MM.1S (cell line): ENCODE measurements at places on chromosomes 1 and 21.

DNA sequence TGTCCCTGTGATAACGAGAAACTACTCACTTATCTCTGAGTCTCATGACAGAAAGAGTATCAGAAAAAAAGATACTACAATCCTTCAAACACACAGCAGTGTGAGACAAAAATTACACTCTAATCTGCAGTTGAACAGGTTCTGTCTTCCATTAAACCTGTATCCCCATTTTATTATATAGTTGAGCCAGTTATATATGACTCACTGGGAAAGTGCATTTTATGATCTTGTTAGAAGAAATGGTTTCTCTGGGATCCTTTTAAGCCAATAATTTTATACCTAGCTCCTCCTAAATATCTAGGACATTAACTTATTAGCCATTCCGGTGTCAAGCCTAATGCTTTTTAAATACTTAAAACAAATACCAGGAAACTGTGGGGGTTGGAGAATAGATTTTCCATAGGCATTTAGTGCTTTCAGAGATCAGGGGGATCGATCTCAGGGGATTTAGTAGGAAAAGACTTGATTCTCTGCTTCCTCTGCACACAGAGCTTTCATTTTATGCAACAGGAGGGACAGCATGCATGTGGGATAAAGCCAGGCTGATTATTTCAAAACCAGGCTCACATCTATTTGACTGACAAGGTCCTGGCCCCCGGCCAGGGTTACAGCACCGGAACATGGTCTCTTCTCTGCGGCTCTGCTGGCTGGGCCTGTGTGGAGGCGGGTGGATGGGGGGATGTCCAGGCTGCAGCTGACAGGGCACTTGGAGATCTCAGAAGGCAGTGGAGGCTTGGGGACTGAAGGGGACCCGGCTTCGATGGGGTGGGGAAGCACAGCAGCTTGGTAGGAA is 310.6 kb downstream of the DISC1 start:
- no peak overlapping the region for H3K4me3 ChIP-seq
- no peak overlapping the region for H3K27ac ChIP-seq
- no peaks in the 10 kb centered on the region for H3K4me1 ChIP-seq
- no peak for DNase-seq
- no peaks in the 10 kb centered on the region for H3K27me3 ChIP-seq
- no peaks in the 10 kb centered on the region for H3K36me3 ChIP-seq

- no peaks in the 10 kb centered on the region for H3K36me3 ChIP-seq
- no peaks in the 10 kb centered on the region for H3K4me1 ChIP-seq
- no peak for DNase-seq
- H3K27me3 ChIP-seq, result no peaks in the 10 kb centered on the region
- no peak overlapping the region for H3K27ac ChIP-seq
Observed at GRCh38 chr1:14598007-14598497, 433 bp upstream of the KAZN start.

GRCh38 chr1:153789478-153790034 is 14.3 kb downstream of the SLC27A3 start:
- no peaks in the 10 kb centered on the region for H3K36me3 ChIP-seq
- peaks cover 29% of the 10 kb centered on the region for H3K4me1 ChIP-seq
- H3K27me3 ChIP-seq, result no peaks in the 10 kb centered on the region
- H3K4me3 ChIP-seq, result no peak overlapping the region
- DNase-seq, result peak; percentile 26

GRCh38 chr1:118871582-118872171 is 116.5 kb downstream of the TBX15 start:
- H3K36me3 ChIP-seq, result no peaks in the 10 kb centered on the region
- H3K4me1 ChIP-seq, result no peaks in the 10 kb centered on the region
- no peaks in the 10 kb centered on the region for H3K27me3 ChIP-seq
- no peak overlapping the region for H3K27ac ChIP-seq
- no peak overlapping the region for H3K4me3 ChIP-seq
- no peak for DNase-seq

- no peak for DNase-seq
- no peaks in the 10 kb centered on the region for H3K36me3 ChIP-seq
- H3K4me3 ChIP-seq, result no peak overlapping the region
- no peak overlapping the region for H3K27ac ChIP-seq
- H3K4me1 ChIP-seq, result no peaks in the 10 kb centered on the region
- H3K27me3 ChIP-seq, result no peaks in the 10 kb centered on the region
Observed at GRCh38 chr1:111804776-111805175, 49.1 kb downstream of the DDX20 start.

GRCh38 chr1:192959657-192960186 is 99.4 kb downstream of the UCHL5 start:
- H3K27me3 ChIP-seq, result no peaks in the 10 kb centered on the region
- H3K27ac ChIP-seq, result no peak overlapping the region; the same call in 1 of the 2 replicates
- DNase-seq, result peak; percentile 33
- no peaks in the 10 kb centered on the region for H3K36me3 ChIP-seq
- no peak overlapping the region for H3K4me3 ChIP-seq
- H3K4me1 ChIP-seq, result peaks cover 13% of the 10 kb centered on the region

DNA sequence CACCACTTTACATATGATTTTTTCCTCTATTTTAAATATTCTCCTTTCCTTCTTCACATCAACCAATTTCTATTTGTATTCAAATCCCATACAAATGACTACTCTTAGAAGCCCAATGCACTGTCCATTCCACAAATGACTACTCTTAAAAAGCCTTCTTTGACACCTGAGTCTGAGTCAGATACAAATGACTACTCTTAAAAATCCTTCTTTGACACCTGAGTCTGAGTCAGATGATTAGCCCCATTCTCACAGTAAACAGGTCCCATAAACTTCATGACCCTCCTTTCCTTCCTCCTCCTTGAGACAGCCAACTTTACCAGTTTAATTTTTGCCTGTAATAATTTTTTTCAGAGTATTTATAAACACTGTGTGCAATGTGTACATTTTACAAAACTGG is 231.3 kb upstream of the USP25 start:
- no peaks in the 10 kb centered on the region for H3K27me3 ChIP-seq
- no peak for DNase-seq

- no peak overlapping the region for H3K4me3 ChIP-seq
- DNase-seq, result no peak
- H3K4me1 ChIP-seq, result no peaks in the 10 kb centered on the region
Observed at GRCh38 chr1:2596530-2597333, 10.2 kb downstream of the PRXL2B start.

DNA sequence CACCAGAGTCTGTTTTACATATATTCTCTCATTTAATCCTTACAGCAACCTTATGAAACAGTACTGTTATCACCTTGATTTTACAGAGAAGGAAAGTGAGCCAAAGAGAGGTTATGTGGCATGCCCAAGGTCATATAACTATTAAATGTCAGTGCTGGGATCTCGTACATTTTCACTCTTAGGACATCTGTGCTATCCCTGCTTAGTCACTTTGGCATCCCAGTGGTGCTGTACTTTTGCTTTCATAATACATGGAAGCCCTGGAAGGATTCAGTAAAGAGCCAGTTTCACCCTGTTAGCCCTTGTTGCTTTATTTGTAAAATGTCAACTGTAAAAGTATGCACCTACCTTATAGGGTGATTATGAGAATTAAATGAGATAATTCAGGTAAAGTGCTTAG is 104.4 kb downstream of the NFIA start:
- DNase-seq, result no peak
- H3K27me3 ChIP-seq, result no peaks in the 10 kb centered on the region
- H3K4me3 ChIP-seq, result no peak overlapping the region
- H3K4me1 ChIP-seq, result no peaks in the 10 kb centered on the region
- H3K36me3 ChIP-seq, result no peaks in the 10 kb centered on the region
- H3K27ac ChIP-seq, result no peak overlapping the region

DNA sequence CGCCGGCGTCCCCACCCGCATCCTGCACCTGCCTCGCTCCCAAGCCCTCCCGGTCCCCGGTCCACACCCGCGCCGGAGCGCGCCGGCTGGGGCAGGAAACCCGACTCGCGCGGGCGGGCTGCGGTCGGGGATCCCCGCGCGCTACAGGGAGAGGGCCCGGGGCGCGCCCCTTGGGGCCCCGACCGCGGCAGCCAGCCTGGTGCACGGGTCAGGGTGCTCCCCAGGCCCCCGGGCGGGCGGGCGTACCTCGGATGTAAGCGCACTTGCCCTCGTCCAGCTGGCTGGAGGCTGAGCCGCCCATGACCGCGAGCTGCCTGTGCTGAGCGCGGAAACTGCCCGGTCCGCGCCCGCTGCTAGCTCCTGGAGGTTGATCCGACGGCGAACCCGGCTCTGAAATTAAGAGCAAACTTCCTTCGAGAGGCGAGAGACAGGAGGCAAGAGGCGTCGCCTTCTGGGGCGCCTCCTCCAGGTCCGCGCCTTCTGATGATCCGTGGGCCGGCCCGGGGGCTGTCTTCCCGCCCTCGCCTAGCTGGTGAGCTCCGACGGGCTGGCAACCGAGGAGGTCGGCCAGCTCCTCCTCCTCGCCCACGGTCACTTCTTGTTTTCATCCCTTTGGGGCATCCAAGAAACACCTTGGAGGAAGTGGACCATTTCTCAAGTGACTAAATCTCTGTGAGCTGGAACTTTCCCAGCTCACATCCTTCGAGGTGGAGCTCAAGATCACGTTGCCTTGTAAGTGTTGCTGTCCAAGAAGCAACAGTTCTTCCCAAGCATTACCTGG is at the start of gene NIBAN1:
Gene NIBAN1, minus strand, starts transcription at position 453 of the 781 bp plus-strand sequence. Its CDS starts 152 bp downstream, at position 301.
- peaks cover 37% of the 10 kb centered on the region for H3K27me3 ChIP-seq
- 0 out of 2 replicates have a peak, but pooled peaks cover 3% of the 10 kb centered on the region for H3K4me1 ChIP-seq
- H3K27ac ChIP-seq, result no peak within 1 kb of the TSS; the same call in 1 of the 2 replicates
- no peaks in the 10 kb centered on the region for H3K36me3 ChIP-seq

GRCh38 chr1:229892515-229893117 is 174.4 kb upstream of the GALNT2 start:
- no peaks in the 10 kb centered on the region for H3K4me1 ChIP-seq
- no peak overlapping the region for H3K27ac ChIP-seq

DNA sequence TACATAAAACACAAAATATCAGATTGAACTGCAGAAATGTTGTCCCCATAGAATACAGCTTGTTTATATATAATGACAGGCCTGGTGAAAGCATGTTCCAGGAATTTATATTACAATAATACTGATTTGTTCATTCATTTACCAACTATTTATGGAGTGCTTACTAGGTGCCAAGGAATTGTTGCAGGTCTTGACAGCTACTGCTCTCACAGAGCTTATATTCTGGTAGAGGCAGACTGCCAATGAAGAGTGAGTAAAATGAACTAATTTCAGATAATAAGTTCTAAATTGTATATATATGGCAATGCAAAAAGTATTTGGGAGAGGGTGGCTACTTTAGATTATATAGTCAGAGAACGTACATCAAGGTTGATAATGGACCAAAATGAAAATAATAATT is 152.0 kb downstream of the COQ8A start:
- H3K4me3 ChIP-seq, result no peak overlapping the region
- DNase-seq, result no peak
- no peaks in the 10 kb centered on the region for H3K36me3 ChIP-seq
- H3K27ac ChIP-seq, result no peak overlapping the region

- H3K4me1 ChIP-seq, result no peaks in the 10 kb centered on the region
- H3K4me3 ChIP-seq, result no peak overlapping the region
- no peaks in the 10 kb centered on the region for H3K36me3 ChIP-seq
- H3K27me3 ChIP-seq, result no peaks in the 10 kb centered on the region
- H3K27ac ChIP-seq, result no peak overlapping the region
Observed at GRCh38 chr1:58454385-58454784, 92.1 kb downstream of the OMA1 start.

- H3K4me3 ChIP-seq, result no peak overlapping the region
- peaks cover 3% of the 10 kb centered on the region; the same call in 1 of the 2 replicates for H3K4me1 ChIP-seq
- H3K36me3 ChIP-seq, result no peaks in the 10 kb centered on the region
- H3K27ac ChIP-seq, result no peak overlapping the region
Observed at GRCh38 chr1:185574139-185574875, 159.9 kb upstream of the HMCN1 start.

DNA sequence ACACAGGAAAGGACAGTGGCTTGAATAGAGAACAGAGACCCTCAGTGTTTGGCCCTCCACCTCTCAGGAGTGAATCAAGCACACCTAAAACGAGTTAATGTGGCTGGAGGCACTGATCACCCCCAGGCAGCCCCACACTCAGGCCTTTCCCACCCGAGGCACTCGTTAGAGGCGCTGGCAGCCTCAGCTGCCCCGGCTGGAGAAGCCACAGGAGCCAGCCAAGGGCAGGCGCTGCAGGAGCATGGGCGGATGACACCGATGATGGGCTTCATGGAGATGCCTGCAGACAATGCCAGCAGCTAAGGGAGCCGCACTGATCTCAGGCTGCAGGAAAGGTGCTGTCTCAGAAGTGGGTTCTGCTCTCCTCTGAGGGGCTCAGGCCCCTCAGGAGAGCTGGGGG is 24.1 kb upstream of the ABCG1 start:
- no peak overlapping the region for H3K4me3 ChIP-seq
- DNase-seq, result no peak
- H3K36me3 ChIP-seq, result no peaks in the 10 kb centered on the region
- no peak overlapping the region for H3K27ac ChIP-seq
- H3K4me1 ChIP-seq, result peaks cover 11% of the 10 kb centered on the region
- H3K27me3 ChIP-seq, result peaks cover 11% of the 10 kb centered on the region; the same call in 1 of the 2 replicates

DNA sequence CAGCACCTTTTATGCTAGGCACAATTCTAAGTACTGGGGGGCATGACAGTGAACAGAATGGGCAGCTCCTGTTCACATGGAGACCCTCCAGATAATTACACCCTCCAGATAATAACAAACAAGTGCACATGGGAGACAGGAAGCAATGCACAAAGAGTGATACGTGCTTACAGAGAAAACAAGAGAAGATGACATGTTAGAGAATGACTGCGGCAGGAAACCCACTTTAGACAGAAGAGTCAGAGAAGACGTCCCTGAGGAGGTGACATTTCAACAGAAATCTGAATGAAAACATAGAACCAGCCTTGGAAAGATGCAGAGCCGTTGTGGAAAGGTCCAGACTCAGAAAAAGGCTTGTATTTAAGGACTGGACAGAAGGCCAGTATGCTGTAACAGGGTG is 54.7 kb upstream of the ARTN start:
- no peaks in the 10 kb centered on the region for H3K36me3 ChIP-seq
- H3K4me1 ChIP-seq, result no peaks in the 10 kb centered on the region
- H3K4me3 ChIP-seq, result no peak overlapping the region
- H3K27me3 ChIP-seq, result no peaks in the 10 kb centered on the region
- no peak for DNase-seq

GRCh38 chr1:147753081-147753480 is 7.3 kb downstream of the GJA5 start:
- no peak overlapping the region for H3K27ac ChIP-seq
- no peaks in the 10 kb centered on the region for H3K27me3 ChIP-seq
- H3K4me3 ChIP-seq, result no peak overlapping the region
- DNase-seq, result no peak
- H3K36me3 ChIP-seq, result no peaks in the 10 kb centered on the region

DNA sequence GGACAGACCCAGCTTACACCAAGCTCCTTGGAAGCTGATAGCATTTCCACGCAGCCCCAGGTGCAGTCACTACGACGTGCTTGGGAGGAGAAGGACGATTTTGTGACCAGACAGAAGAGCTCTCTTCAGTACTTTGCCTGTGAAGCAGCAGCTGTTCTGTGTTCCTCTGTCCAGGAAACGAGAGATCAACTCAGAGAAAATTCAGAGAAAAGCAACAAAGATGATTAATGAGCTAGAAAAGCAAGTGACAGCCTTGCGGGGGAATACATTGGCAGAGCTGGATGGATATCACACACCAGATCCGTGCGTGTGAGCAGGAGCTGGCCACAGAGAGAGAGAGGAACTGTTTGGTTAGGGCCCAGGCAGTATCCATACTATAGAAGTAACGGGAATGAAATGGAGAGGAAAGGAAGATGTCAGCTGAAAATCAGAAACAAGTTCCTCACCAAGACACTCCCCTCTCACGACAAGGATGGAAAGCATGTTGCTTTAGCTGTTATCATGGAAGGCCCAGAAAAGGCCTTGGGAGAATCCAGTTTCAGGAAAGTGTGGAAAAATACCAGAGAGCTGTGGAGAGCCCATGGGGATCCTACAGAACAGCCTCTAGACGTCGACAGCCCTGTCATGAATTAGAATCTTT is 106.2 kb downstream of the TOMM20 start:
- H3K4me1 ChIP-seq, result no peaks in the 10 kb centered on the region
- DNase-seq, result no peak
- no peak overlapping the region for H3K4me3 ChIP-seq
- no peaks in the 10 kb centered on the region for H3K36me3 ChIP-seq
